ENCODE measurements at places on chromosomes 11 and 22.

DNA sequence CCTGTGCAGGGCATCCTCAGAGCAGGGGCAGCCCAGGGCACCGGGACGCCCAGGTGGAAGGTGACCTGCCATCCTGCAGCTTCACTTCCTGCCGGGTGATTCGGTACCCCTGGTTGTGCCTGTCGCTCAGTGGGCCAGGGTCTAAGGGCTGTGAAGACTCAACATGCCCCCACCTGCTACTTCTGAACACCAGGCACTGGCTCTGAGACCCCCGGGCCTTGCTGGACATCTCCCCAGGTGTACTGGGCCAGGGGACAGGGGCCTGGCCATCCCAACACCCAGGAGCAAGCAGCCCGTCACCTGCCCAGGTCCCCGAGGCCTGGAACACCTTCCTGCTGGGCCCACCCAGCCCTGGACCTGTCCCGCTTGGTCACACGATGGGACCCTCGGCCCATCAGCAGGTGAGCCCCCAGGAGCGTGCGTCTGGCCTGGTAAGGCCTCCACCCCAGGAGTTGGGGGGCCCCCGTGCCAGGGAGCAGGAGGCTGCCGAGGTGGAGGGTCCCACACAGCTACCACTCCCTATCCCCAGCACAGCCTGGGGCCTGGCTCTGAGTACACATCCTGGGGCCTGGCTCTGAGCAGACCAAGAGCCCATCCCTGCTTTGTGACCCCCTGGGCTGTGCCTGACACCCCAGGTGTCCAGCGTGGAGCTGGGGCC is 3.9 kb upstream of the MUC5B start:
- no peak for DNase-seq

GRCh38 chr11:110858547-110858921 is 146.3 kb upstream of the ARHGAP20 start:
- peak; percentile 10 for DNase-seq

- DNase-seq = no peak
Measured at GRCh38 chr11:2105511-2105910, 33.7 kb downstream of the IGF2 start.

DNA sequence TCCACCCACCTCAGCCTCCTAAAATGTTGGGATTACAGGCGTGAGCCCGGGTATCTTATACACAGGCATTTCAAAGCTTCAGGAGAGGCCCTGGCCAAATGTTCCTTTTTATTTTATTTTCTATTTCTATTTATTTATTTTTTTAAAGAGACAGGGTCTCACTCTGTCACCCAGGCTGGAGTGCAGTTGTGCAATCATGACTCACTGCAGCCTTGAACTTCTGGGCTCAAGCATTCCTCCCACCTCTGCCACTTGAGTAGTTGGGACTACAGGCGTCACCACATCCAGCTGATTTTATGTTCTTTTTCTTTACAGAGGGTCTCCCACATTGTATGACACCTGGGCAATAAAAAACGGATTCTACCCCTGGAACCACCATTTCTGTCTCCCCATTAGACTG is 71.2 kb downstream of the FBXO7 start:
- DNase-seq = no peak

GRCh38 chr11:67484847-67485311 is 2.1 kb downstream of the AIP start:
- DNase-seq = no peak

- DNase-seq = no peak
Measured at GRCh38 chr11:11856638-11857037, 14.9 kb downstream of the USP47 start.

DNA sequence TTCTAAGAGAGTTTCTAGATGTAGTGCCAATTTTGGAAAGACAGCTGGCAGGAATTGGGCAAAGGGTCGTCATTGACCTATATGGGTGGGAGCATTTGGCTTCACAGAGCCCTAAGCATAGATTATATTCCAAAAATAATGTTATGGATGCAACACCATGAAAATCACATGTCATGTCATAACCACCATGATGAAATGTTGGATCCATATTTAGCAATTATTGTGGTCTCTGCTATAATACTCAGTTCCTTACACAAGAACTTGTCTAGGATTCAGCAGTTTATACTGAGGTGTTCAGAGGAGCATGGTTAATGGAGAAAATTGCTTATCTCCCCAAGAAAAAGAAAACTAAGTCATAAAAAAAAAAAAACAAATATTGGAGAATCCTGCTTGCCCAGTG is 31.6 kb downstream of the NTM start:
- DNase-seq = no peak

GRCh38 chr22:45670981-45671782 is 452 bp upstream of the ATXN10 start:
- DNase-seq = no peak

GRCh38 chr11:134283461-134284230 is 7.5 kb downstream of the GLB1L3 start:
- DNase-seq = no peak

- no peak for DNase-seq
Measured at GRCh38 chr11:96102664-96103078, 178.8 kb upstream of the MTMR2 start.

Measured in NCI-H2171 (cell line).